ENCODE measurements at places on chromosomes 6 and 20.

GRCh38 chr20:64111841-64112641 is 4.7 kb upstream of the NPBWR2 start:
- DNase-seq, result peak; percentile 8

- no peak for DNase-seq
Observed at GRCh38 chr6:100574836-100575235, 110.1 kb upstream of the SIM1 start.

DNA sequence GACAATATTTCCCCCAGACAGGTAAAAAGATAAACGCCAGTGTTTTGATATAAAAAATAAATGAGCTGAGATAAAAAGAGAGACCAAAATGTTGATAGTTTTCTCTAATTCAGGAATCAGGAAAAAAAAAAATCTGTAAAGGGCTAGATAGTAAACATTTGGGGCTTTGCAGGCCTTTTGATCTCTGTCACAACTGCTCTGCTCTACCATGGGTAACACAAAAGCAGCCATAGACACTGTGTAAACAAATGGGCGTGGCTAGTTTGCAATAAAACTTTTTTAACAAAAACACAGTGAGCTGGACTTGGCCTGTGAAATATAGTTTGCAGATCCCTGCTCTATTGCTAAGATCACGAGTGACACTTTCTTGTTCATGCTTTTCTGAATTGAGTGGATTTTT is 219.1 kb upstream of the STXBP5 start:
- DNase-seq, result no peak

DNA sequence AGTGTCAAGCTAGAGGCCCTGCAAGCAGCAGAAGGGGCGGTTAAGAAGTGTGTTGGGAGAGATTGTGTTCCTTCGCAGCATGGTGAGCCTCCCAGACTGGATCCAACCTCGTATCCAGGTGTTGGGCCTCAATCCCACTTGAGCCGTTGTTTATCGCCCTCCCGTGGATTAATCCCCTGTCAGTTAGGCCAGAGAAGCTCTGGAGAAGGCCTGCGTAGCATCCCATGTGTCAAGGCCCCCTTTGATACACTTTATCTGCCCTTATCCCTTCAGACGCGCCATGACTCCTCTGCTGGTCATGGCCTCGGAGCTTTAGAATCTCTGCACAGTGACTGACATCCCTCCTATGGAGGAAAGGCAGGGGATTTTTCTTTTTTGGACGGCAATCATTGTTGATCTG is 181.0 kb downstream of the ZFP64 start:
- DNase-seq, result no peak

DNA sequence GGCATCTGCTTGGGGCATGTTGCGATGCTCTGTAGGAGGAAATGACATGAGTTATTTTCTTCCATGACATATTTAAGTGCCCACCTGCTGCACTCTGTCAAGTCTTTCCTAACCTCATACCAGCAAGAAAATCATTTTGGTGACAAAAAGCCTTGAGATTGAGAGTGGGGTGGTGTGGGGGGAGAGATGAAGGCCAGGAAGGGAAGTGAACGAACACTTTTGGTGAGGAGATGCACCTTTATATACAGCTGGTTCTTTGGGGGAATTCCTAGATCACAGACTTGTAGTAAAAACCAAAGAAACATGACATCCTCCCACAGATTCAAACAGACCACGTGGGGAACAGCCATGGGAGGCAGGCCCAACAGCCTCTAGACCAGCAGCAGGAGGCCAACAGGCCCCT is 26.1 kb downstream of the NCOA5 start:
- DNase-seq, result no peak

DNA sequence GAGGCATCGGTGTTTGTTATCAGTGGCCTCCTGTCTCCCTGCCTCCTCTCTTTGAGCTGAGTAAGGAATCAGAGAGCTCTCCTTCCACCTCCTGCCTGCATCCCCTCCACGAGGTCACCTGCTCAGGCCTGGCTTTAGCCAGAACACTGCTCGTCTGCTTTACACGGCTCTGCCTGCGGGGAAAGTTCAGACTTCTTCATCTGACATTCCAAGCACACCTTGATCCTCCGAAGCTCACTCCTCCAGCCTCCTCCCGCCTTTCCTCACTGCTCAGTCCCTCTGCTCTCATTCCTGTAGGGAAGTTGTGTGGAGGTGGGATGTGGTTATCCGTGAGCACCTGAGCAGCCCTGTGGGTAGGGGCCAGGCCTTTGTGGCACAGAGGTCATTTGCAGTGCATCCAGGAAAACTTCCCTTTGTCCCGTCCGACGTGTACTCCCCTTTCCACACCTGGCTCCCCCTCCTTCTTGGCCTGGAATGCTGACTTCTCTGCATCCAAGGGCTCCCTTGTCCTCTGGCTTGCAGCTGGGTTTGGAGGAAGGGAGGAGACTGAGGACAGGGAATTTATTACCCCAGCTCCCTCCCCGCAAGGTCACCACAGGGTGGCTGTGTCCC is 12.8 kb upstream of the CCDC167 start:
- no peak for DNase-seq

DNA sequence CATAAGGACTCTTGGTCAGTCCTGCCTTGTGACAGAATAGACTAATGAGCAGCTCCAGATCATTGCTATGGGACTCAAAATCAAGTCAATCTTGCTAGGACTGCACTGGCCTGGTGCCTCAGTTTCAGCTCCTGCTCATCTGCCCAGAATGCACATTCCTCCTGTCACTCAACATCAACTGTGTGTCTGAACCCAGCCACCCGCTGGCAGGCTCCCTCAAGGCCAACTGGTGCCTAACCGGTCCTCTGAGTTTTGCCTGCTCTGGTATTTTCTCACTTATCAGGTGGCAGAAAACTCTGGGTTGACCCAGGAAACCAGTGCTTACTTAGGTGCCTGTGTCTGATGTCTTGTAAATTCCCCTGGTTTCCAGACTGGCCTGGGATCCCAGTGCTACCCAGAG is 297.7 kb downstream of the DHX35 start:
- DNase-seq, result no peak

GRCh38 chr6:46689657-46690056 is 2.0 kb downstream of the TDRD6 start:
- DNase-seq, result no peak

DNA sequence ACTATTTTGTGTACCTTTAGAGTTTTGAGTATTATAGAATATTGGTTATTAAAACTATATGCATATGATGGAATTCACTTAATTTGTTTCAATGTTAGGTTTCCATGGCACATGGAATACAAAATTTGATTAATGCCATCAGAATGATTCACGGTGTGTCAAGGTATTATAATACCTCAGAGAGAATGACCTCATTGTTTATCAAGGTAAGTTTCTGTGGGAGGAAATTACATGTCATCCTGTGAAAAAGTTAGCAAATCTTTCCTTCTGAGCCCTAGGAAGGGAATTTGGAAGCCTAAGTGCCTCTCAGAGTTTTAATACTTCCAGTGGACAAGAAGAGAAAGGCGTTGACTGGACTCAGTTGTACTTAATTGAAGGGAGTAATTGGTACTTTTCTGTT is 40.8 kb downstream of the DNAH8 start:
- DNase-seq, result no peak

DNA sequence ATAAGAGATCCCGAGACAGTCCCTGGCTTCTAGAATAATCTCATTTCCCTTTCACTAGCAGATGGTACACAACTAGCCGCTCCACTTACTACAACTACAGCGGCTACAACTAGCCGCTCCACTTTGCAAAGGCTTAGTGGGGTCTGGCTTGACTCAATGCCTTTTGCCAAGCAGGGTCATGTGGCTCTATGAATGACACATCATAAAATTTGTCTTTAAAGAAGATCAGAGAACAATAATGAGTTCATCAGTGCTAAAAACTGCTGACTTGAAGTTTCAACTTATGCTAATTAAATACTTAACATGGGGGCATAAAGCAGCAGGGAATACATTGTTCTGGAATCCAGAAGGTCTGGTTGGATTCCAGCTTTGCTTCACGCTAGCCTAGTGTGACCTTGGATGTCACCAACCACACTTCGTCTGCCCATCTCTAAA is 2.0 kb upstream of the MICAL1 start:
- no peak for DNase-seq

GRCh38 chr6:32056254-32056653 is 18.0 kb downstream of the CYP21A2 start:
- DNase-seq, result no peak

- DNase-seq, result no peak
Observed at GRCh38 chr20:47125758-47126591, 230.5 kb downstream of the ZMYND8 start.

GRCh38 chr6:67888546-67888885 is 746.6 kb upstream of the ADGRB3 start:
- DNase-seq, result no peak

DNA sequence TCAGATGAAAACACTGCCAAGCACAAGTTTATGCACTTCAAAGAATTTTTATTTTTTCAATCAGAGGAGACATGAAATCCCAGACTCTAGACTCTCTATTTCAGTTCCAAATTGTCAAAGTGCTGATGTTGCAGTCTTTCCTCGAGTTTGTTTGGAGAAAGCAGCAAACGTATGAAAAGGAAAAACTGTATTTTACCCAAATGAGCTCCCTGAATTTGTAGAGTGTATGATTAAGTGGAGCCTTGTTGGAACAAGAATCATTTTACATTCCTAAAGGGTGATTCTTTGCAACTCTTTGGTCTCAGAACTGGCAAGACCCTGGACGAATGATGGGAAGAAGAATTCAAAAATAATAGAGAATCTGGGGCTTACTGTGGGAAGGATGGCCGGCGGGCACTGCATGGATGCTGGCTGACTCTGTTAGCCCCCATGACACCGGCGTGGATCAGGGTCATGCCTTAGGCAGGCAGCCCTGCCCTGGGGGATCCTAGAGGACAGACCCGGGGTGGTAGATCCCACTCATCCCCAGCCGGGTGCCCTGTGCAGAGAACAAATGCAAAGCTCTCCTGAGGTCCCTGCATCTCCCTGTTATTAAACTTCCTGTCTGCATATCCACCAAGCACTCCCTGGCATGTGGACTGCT is 207.4 kb downstream of the FNDC1 start:
- DNase-seq, result no peak

DNA sequence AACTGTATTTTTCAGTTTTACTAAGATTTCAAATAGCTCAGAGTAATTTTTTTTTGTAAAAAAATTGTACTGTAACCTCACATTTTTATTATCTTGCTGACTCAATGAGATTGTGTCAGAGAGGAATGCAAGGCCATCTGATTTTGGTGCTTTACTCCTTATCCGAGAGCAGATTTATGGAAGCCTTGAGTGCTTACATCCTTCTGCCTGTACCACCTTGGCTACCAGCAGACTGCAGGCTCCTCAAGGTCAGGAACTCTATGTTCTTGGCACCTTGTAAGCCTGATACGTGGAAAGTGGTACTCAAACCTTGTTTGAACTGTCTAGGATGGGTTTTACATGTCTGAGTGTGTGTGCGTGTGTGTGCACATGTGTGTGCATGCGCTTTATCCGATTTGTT is 80.1 kb upstream of the MLIP start:
- DNase-seq, result no peak

- no peak for DNase-seq
Observed at GRCh38 chr6:3229566-3230178, 2.2 kb upstream of the TUBB2B start.

DNA sequence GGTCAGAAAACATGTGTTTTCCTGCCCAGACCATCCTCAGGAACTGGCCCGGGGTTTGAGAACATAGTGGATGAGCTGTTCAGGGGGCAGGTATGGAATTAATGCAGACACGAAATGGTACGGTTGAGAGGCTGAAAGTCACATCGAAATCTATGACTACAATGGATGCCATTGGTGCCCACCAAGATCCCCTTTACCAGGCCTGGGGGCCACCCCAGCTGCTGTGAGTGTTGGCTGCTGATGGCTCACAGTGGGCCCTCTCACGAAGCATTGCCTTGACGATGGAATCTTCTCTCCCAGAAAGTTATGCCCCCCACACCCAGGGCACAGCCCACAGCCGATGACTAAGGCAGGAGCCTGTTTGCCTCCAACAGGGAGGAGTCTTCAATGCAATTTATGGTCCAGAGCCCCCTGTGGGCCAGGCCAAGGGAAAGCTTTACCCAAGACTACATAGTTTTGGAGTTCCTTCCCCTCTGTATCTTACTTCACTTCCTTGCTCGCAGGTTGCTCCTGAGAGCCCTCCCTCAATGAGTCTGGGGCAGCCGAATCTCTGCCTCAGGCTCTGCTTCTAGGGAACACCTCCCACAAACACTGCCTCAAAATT is 92.6 kb downstream of the BFSP1 start:
- DNase-seq, result no peak

DNA sequence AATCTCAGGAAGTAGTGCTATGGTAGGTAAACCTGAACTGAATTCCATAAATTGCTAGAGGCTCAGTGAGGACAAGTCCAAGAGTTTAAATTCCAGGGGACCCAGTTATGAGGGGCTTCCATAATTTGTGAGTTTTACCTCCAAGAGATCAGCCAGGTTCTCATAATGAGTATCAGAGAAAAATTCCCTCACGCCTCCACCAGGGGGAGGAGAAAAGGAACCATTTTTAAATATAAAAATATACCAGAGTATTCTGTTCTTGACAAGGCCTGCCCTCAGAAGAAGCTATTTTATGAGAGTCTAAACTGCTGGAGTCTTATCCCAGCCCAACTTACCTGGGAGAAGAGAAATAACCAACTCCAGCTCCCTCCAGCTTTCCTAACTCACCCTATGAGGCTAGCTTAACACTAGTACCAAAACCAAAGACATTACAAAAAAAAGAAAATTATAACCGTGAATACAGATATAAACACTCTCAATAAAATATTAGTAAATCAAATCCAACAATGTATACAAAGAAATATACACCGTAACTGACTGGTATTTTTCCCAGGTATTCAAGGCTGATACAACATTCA is 158.7 kb downstream of the TFAP2A start:
- no peak for DNase-seq

DNA sequence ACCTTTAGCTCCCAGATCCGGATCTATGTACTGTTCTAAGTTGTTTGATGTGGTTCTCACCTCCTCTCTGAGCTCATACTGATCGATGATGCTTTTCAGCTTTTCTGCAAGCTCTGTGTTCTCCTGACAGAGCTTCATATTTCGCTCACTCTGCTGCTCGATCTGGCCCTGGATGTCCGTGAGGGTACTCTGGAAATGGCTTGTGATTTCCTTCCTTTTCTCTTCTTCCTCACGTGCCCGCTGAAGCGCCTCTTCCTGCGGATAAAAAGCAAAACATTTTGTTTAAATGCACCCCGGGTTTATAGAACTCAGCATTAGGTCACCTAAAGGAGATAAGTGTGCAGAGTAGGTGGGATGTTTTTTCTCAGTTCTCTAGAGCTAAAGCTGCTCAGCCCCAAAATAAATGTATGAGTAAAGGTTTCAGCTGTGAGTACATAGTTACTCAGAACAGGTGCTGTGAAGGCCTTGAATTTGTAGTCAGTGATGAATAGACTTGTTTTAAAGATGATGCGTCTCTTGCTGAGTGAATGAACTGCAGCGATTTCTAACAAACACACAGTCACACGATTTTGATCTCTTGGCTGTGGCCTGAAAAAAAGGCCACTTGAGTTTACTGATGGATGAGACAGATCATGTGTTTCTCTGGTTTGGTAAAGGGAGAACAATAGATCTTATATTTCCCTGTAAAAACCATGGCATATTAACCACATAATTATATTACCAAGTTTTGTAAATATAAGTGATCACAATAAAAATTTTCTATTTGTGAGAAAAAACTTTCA is 29.1 kb downstream of the TXLNB start:
- DNase-seq, result peak; percentile 25

Data from stimulated activated naive CD8-positive, alpha-beta T cell treated with anti-CD3 and anti-CD28 coated beads, Interleukin-15, amount 100 ng/mL, for 72 hours (primary cell).